ENCODE measurements at places on chromosomes 1 and 21.

DNA sequence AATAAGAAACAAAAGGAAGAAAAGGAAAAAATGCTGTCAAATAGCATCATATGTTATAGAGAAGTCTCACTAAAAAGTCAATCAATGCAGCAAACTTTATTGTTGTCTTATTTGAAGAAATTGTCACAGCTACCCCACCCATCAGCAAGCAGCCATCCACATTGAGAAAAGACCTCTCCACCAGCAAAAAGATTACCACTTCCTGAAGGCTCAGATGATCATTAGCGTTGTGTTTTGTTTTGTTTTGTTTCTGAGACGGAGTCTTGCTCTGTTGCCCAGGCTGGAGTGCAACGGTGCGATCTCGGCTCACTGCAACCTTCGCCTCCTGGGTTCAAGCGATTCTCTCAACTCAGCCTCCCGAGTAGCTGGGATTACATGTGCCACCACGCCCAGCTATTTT is 29.0 kb downstream of the ATP2B4 start:
- DNase-seq = no peak

DNA sequence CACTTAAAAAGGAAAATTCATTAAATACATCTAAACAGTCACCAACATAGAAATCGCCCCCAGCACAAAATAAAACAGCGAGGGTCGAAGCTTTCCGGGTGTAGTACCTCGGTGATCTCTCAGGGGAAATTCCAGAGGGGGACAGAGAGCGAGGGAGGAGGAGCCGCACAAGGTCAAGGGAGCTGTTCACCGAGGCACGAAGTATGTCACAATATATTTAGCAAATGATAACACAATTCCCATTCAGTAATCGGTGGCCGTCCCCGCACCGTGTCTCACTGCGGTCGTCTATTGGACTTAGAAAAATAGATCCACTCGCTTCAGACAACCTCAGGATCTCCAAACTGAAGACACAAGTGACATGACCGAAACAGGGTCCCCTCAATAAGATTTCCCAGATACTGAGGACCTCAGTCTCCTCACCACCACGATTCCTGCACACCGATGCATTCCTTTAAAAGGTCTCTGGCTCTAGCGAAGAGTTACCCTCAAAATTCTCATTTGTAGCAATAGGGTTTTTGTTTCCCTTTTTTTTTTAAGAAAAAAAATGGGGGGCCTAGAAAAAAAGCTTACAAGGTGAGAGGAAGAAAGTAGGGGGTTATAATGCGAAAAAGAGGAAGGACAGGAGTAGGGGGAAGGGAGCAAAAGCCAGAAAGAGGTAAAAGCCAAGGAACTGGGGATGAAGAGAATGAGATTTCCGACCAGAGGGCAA is 1.1 kb downstream of the LPGAT1 start:
- DNase-seq = no peak

DNA sequence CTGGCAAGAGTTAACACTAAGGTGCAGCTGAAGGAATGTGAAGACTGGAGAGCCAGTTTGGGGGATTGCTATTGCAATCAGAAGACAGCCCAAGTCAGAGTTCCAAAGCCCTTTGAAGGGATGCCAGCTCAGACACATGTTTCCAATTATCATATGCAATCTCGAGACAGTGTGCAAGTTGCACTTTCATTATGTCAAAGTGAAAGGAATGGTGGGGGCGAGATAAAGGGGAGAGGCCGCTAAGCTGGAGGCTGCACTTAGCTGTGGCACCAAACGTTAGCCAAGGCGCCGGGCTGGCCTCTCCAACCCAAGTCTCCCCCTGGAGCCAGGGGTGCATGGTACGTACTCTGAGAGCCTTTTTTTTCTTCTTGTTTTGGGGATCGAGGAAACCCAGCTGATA is 58.0 kb downstream of the NGF start:
- DNase-seq = no peak

- DNase-seq = no peak
Observed at GRCh38 chr1:99737016-99737415, 29.4 kb downstream of the FRRS1 start.

- no peak for DNase-seq
Observed at GRCh38 chr1:116067566-116067890, 43.7 kb upstream of the MAB21L3 start.

DNA sequence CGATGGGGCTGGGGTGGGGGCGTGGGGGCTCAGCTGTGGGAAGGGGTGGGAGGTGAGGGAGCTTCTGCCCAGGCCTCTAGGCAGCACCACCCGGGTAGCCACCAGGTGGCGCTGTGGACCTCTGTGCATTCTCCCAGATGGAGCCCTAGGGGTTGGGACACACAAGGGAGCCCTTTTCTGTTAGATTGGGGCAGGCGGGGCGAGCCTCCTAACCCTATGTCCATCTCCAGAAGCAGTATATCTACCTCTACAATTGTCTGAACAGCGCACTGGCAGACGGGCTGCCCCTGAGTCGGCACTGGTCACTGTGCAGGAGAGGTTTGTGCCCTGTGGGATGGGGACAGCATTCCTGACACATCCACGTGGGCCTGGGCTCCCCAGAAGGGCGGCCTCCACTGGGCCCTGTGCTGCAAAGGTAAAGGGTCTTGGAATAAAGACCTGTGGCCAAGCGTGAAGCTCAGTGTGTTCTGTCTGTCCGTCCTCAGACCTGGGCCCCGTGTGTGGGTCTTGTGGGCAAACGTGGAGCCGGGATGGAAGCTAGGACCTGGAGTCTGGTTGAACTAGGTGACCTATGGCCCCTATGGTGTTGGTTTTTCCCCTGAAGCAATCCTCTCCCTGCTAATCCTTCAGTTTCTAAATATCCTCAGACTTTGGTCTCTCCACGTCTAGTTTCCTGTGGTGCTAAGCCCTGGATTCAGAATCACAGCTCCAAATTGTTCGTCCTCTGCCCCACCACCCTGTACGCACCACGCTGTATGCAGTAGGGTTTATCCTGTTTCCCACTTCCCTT is 4.4 kb upstream of the LGR6 start:
- peak; percentile 85 for DNase-seq

DNA sequence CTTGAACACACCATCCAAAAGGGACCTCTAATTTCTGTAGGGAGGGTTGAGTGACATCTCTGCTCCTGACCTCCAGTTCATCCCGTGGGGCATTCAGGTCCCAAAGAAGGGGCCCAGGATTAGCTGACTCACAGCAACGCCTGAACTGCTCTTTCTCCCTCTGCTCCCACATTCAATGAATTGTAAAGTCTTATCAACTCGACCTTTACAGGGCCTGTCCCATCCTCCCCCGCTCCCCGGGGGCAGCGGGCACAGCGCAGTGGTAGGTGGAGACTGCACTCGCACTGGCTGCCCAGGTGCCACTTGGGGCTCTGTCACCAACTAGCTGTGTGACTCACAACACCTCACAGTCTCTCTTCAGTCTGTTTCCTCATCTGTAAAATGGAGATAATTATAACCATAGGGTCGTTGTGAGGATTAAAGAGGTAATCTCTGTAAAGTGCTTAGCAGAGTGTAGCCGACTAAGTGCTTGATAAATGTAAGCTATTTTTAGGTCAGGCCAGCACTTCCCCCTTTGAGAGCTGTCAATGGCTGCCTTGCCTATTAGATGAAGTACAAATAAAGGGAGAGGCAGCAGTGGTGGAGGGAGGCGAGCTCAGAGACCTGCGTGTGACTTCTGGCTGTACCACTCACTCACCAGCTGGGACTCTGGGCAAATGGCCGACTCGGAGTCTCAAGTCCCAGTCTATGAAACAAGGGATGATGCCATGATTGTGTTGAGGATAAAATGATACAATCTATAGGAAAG is 637 bp upstream of the MYBPHL start:
- DNase-seq = no peak

DNA sequence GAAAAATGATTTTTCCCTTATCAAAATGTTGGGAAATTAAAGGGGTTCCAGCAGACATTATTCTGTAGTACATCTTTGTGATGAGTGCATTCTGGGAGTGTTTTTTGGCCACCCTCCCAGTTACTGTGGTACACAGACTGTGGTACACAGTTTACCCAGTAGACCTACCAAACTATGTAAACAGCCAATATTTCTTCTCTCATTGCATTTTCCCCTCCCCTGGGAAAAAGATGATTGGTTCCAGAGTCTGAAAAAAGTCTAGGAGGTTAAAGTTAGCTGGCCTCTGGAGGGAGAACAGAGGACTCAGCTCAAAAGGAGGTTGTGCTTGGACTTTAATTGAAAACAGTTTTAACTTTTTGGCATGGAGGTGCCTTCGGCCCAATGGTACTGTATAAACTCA is 42.5 kb downstream of the PGM1 start:
- DNase-seq = no peak

DNA sequence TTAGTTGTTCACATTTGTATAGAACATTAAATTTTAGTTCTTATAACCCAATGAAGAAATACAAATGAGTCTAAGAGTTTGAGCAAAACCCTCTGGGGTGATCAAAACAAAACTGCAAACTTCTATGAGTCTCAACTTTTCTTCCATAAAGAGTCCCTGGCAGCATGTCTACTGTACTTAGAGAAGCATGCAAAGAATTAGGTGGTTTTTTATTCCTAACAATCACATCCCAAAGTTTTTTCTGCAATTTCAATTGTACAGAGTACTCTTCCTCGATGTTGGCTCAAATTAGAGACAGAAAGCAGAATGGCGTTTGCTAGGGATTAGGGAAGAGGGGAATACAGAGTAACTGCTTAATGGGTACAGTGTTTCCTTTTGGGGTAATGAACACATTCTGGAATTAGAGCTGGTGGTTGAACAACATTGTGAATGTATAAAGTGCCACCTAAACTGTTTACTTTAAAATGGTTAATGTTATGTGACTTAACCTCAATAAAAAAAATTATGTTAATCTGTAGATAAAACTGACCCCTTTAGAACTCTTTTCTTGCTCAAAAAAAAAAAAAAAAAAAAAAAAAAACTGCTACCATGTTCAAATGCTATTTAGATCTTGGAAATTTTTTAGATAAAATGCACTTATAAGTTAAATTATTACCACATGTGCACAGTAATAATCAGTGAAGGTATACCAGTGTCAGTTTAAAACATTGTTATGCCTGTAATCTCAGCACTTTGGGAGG is 4.8 kb downstream of the RC3H1 start:
- DNase-seq = no peak

- DNase-seq = no peak
Observed at GRCh38 chr1:53046930-53047329, 15.1 kb upstream of the PODN start.

GRCh38 chr1:107870696-107871095 is 94.3 kb downstream of the VAV3 start:
- no peak for DNase-seq

GRCh38 chr1:40092241-40092640 is 4.8 kb downstream of the PPT1 start:
- DNase-seq = no peak

GRCh38 chr1:207026104-207026534 is 6.4 kb downstream of the C1orf116 start:
- no peak for DNase-seq

DNA sequence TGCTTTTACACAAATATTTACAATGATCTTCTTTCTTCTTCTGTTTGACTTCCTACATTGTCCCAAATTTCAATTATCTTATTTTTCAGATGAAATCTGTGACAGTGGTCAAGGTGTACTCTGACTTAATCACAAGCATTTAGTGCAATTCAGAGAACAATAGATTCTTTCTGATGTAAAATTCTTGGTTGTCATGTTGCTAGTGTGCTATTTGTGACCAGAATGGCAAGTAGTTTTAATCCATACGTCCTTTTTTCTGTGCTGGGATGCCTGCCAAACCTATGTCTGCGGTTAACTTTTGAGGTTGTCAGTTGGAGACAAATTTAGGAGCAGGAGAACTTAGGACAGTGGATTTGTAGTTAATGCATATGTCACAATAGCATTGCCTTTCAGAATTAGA is 31.0 kb downstream of the NCAM2 start:
- no peak for DNase-seq

DNA sequence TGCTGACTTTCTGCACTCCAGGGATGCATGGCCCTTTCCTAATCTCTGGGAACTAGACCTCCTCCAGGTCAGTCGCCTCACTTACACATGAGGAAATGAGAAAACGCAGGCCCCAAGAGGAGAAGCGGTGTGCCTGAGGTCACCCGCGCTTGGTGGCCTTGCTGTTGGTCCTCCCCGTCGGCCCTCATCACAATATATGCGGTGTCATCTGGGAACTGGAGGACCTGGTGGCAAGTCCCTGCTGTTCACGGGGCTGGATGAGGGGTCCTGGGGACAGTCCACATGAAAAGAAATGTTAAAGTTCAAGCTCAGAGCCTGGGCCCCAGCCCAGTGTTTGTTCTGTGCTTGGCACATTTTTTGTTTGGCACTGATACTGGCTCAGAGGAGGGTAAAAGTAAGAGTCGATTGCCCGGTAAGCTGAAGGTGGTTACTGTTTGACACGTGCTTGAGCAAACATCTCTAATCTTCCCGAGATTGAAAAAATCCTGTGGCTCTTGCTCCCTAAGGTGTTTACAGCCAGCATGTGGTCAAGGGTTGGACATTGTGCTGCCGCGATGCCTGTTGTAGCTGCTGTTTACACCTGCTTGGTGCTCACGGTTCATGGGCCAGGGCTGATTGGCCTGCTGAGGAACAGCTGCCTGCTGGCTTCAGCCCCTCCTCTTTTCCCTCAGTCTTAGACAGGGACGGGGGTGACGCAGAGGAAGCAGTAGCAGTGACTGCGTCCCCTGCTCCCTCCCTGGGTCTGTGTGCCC is 5.2 kb downstream of the COQ8A start:
- DNase-seq = no peak
